ENCODE measurements at places on chromosomes 3 and 15. TPM values are rescaled to one million over a fixed set of nuclear protein-coding genes. Genes with fewer than 3 reads are reported as not detected.

GRCh38 chr3:197541756-197542539 is 13.8 kb downstream of the BDH1 start:
- peak; percentile 75 for DNase-seq

MUC20 gene
- total RNA-seq, result 3.6 TPM

GRCh38 chr3:112362221-112362620 is 29.3 kb downstream of the CD200 start:
- no peak for DNase-seq

ZCWPW2 gene
- total RNA-seq, result 3.1 TPM

PIERCE2 gene
- 7.2 TPM for total RNA-seq

GRCh38 chr15:65638681-65639089 is 16.9 kb downstream of the SLC24A1 start:
- DNase-seq, result no peak

GTPBP8 gene
- 34.6 TPM for total RNA-seq

GRCh38 chr15:74723754-74724334 is 1.5 kb downstream of the CYP1A1 start:
- DNase-seq, result no peak

DNA sequence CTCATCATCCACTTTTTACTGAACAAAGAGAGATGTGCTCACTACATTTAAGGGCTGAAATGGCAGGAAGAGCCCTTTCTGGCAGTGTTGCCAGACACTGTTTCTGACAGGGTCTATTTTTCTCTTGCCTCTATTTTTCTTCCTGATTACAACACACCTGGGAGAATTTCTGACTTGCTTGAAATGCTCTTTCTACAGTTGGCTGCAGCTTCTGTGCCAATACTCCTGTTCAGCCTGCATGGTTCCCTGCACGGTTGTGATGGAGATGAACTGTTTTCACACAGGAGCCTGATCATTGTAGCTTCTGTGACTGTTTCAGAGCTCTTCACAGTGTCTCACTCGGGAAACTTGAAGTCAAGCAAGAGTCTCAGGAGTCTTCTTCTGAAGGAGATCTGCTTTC is 83.0 kb upstream of the DLG1 start:
- DNase-seq, result no peak

KLHL6 gene
- 0.87 TPM for total RNA-seq

DNA sequence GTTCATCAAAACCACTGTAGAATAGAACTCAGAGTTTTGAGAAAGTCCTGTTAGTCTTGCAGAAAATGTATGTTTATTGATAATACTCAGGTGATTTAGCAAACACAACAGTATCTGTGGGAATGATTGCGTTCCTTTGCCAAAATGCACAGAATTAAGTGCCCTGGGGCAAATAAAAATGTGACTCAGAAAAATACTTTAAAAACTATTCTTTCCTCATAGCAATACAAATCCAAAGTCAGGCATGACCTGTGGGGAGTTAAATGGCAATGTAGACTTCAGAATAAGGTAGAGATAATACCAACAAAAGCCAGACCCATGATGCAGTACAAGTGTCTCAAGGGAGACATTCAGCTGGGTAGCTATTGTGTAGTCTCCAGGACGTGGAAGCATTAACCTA is 72.3 kb upstream of the SNTN start:
- no peak for DNase-seq

DNA sequence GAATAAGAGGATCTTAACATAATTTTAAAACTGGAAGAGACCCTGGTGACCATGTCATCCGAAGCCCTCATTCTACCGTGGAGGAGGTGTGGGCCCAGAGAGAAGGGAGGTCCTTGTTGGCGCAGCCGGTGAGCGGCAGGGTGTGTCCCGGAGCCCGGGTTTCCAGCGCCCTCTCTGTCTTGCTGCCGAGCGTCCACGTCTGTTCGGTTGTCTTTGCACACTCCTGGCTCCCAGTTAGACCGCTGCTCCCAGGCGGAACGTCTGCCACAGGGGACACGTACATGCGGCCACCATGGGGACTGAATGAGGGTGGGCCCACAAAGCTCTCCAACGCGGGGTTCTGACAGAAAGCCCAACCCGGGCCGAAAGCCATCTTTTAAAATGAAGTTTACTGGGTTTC is 6.6 kb upstream of the MUC4 start:
- DNase-seq, result no peak

CEP97 gene
- total RNA-seq, result 6.5 TPM

GRCh38 chr3:5769825-5770224 is 582.3 kb downstream of the EDEM1 start:
- no peak for DNase-seq

DNA sequence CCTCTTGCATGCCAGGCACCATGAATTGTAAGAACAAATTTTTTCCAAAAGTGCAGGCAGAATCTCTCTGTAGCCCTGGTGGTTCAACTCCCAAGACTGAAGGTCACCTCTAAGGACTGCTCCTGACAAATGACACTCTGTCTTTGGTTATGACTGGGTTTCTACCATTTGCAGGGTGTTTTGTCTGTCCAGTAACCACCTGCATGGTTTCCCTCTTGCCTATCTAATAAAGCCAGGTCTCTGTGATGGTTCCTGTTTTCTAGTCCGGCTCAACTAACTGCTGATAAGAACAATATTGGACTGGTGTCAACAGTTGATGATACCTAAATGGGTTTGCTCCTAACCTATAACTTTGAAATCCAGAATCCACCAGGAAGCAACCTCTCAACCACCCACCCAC is 43.7 kb downstream of the ATP8B4 start:
- no peak for DNase-seq

DHX30 gene
- 49.0 TPM for total RNA-seq

- peak; percentile 50 for DNase-seq
Observed at GRCh38 chr3:192851821-192852372, 65.8 kb downstream of the MB21D2 start.

- DNase-seq, result no peak
Observed at GRCh38 chr15:100771746-100772145, 107.9 kb upstream of the ALDH1A3 start.

DNA sequence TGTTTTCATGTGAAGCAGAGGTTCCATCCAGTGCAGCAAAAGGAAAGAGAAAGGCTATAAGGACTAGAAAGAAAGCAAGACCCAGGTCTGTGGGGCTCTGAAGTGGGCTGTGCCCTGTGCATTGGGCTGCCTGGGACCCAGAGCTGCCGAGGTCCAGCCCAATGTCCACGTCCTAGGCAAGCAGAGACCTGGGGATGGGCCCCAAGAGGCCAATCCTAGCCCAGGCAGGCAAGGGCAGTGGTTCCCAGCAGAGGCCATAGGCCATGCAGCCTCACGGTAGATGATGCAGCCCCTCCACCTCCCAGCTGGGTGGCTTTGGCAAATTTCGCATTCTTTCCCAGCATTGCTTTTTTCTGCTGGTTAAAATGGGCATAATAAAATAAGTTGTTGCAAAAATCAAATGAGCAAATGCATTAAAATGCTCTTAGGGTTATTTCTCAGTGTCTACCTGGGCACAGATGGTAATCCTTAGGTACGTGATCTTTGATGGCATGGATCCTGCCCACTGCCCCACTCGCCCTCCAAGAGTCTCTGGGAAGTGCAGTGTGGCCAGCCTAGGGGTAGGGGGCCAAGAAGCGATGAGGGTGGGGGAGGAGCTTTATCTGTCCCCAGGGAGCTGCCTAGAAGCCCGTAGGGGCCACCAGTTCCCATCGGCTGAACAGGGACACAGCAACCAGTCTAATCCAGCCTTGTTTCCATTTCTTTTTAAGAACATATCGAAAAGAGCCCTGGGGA is 22.3 kb upstream of the GP9 start:
- no peak for DNase-seq

DNA sequence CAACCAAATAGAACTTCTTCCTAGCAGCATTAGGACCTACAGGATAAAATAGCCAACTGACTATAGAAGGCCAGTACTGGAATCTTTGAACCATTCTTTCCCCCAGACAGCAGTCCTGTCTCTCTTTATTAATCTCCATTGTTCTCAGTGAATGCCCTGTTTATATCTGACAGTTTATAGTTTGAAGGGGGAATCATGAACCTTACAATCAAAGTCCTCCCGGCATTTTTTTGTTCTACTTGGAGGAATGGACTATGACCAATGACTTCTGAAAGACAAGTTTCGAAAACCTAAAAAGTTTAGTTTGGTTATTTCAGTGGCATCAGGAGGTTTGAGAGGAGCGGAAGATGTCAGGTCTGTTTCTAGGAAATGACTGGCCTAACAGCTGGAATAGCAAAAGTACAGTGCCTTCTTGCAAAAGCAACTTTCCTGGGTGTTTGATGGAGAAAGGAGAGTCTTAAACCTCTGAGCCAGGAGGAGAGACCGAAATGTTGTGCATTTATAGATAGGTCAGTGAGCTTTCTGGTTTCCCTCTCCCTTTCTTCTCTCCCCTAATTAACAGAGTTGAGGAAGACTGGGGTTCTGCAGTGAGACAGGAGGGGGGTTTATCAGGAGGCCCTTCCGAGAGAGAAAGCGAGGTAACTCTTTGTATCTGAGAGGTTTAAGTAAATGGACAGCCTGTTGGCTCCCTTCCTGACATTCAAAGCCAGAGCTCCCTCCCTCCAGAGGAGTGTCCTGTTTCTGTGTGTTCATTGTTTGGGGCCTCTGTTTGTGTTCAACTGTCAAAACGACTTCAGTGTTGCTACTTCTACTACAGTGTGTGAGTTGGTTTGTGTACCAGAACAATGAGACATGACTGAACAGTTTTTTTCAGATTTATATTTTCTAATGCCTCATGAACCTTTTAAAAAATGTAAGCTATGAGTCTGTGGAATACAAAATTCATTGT is 383.0 kb upstream of the RARB start:
- DNase-seq, result no peak

GABRB3 gene
- 4.5 TPM for total RNA-seq

ABCF3 gene
- 75.6 TPM for total RNA-seq

KNL1 gene
- 0.89 TPM for total RNA-seq

- no peak for DNase-seq
Observed at GRCh38 chr3:65573548-65574116, 465.1 kb downstream of the MAGI1 start.

CLDN11 gene
- total RNA-seq, result 4.2 TPM
